ENCODE measurements at places on chromosomes 3 and 15.

DNA sequence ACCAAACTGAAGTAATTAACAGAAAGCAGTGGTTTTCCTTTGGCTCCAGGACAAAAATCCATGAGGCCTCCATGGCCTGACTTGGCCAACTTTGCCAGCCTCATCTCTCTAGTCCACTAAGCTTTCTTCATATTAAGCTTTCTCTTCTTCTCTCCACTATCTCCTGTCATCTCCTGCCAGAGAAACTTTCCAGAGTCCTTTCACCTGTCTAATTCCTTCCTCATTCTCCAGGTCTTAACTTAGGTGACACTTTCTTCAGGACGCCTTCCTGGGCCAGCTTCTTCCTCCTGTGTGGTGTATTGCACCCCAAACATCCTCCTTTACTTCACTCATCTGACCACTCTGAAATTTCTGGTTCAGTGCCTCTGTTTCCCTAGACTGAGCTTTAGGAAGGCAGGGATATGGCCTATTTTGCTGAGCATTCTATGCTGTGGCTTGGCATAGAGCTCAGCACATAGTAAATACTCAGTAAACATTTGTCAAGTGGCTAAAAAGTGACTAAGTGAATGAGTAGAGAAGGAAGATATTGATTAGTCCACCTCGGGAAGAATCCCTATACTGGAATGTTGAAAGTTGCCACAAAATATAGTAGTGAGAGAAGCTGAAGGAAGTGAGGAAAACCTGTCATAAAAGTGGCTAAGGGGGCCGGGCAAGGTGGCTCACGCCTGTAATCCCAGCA, 34.6 kb upstream of the IGF2BP2 start:
- DNase-seq: no peak

DNA sequence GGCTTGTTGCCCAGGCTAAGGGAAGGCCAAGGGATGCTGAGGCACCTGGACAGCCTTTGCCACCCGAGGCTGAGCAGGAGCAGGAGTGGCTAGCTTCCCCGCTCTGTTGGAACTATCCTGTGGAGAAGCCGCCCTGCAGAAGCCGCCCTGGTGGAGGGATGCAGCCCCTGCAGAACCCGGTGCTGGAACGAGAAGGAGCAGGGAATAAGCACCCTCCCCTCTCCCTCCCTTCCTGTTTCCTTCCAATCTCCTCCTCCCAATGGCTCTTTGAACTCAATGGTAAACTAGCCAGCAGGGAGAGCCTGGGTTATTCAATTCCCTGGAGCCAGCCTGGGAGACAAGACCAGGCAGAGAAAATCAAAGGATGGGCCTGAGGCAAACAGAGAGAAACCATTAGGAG, 11.8 kb upstream of the HRG start:
- DNase-seq: no peak

DNA sequence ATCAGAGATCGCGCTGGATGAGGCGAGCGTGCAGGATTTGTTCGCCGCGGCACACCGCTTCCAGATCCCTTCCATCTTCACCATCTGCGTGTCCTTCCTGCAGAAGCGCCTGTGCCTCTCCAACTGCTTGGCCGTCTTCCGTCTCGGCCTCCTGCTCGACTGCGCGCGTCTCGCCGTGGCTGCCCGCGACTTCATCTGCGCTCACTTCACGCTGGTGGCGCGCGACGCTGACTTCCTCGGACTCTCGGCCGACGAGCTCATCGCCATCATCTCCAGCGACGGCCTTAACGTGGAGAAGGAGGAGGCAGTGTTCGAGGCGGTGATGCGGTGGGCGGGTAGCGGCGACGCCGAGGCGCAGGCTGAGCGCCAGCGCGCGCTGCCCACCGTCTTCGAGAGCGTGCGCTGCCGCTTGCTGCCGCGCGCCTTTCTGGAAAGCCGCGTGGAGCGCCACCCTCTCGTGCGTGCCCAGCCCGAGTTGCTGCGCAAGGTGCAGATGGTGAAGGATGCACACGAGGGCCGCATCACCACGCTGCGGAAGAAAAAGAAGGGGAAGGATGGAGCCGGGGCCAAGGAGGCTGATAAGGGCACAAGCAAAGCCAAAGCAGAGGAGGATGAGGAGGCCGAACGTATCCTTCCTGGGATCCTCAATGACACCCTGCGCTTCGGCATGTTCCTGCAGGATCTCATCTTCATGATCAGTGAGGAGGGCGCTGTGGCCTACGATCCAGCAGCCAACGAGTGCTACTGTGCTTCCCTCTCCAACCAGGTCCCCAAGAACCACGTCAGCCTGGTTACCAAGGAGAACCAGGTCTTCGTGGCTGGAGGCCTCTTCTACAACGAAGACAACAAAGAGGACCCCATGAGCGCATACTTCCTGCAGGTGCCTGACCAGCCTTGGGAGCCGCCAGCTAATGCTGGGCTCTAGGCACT, 819 bp downstream of the KLHL40 start:
- DNase-seq: no peak

DNA sequence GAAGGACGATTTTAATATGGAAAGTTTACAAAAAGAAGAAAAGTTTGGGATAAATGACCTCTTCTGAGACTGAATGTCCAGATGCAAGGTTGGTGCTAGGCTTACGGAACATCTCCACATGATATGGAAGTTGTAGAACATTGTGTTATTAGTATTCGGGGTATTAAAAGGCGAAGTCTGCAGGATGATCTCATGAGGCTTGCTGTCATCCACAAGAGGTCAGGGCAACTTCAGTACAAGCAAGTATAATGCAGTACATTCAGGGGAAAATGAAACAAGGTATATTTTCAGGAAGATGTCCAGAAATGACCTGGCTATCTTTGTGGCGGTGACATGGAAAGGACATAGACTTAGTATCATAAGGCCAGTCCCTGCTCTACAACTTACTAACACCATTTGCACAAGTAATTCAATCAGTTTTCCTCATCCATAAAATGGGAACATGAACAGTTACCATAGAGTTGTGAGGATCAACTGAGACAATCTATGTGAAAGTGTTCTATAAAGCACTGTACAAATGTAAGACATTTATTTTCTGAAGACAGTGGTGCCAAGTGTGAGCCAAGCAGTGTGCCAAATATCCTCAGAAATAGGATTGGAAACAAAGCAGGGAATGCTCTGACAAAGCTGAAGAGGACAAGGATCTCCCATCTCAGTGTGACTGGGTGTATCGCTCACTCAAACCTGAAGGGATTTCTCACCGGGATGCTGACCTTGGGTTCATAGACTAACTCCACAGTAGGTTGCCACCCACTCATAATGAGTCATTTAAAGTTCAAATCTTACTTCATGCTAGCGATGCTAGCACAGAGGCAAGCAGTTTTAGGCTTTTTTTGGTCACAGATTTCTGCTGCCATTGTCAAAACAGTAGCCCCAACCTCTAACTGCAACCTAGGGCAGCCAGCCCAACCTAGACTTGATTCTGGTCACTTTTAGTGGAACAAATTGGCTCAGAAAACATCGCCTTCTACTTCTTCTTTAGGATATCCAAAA, 118.3 kb downstream of the TIGIT start:
- no peak for DNase-seq

- no peak for DNase-seq
Measured at GRCh38 chr3:37520907-37521341, 340.8 kb upstream of the CTDSPL start.

DNA sequence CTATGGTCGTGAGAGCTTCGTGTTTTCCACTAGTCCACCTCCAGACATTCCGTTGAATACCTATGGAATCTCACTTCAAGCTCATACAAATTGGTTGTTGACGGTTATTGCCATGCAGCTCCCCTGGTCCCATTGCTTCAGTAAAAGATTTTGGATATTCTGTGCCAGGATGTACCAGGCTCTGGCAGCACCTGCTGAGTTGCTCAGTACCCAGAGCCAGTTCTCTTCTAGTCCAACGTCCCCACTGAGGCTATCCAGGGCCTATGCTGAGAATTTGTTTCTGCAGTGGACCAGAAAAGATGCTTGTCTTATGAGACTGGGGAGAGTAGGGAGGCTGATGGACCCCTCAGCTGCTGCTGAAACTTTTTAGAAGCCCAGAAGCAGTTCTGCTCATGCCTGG, 278.9 kb downstream of the FEZF2 start:
- no peak for DNase-seq

GRCh38 chr15:26738996-26739395, 33.9 kb downstream of the GABRB3 start:
- DNase-seq: no peak

- no peak for DNase-seq
Measured at GRCh38 chr3:27141668-27142067, 227.5 kb downstream of the NEK10 start.

GRCh38 chr3:87900061-87900460, 158.7 kb downstream of the CGGBP1 start:
- DNase-seq: no peak

- no peak for DNase-seq
Measured at GRCh38 chr3:49469037-49469935, 781 bp upstream of the DAG1 start.

GRCh38 chr15:40106203-40107161, 2.2 kb downstream of the BMF start:
- DNase-seq: no peak

GRCh38 chr3:177978946-177979345, 557.3 kb upstream of the KCNMB2 start:
- no peak for DNase-seq

GRCh38 chr3:143287403-143287802, 167.8 kb downstream of the CHST2 start:
- DNase-seq: no peak

GRCh38 chr15:66323312-66323928, 30.1 kb downstream of the DIS3L start:
- DNase-seq: no peak

- DNase-seq: no peak
Measured at GRCh38 chr15:65369651-65370050, 8.2 kb downstream of the IGDCC3 start.

DNA sequence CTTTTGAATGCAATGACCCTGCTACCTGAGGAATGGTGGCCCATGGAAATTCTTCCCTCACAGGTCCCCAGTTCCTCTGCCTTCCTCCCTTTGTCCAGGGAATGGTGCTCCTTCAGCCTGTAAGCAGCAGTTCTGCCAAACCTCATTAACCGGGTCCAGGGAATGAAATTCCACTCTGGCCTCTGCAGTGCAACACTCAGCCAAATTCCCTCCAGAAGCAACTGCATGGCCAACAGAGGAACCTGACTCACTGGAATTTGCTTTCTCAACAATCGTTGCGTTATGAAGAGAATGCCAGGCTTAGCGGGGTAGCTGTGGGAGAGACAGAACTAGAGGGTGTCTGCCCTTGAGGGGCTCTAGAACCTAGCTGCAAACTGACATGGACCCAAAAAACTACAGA, 449.4 kb upstream of the PROK2 start:
- no peak for DNase-seq

- DNase-seq: no peak
Measured at GRCh38 chr3:141708367-141708766, 29.7 kb upstream of the RNF7 start.

DNA sequence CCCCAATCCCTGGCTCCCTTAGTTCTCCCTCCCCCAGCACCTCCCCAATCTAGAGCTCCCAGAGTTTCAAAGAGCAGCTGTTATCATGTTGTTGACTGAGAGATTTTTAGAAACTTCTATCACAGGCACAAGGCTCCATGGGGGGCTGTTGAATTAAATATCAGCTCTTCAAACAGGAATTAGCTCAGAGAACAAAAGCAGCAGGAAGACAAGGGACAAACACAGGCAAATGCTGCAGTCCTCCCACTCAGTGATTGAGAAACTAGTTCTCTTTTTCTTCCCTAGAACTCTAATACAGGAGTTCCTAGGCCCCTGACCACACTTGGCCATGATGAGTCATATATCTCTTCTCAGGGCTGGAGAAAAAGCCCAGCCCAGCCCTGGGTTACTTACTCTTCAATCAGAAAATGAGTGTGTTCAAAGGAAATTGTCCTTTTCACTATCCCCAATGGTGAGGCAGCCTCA, 262.1 kb downstream of the IGSF11 start:
- DNase-seq: no peak

- DNase-seq: no peak
Measured at GRCh38 chr3:144351011-144351410, 379.4 kb downstream of the DIPK2A start.

DNA sequence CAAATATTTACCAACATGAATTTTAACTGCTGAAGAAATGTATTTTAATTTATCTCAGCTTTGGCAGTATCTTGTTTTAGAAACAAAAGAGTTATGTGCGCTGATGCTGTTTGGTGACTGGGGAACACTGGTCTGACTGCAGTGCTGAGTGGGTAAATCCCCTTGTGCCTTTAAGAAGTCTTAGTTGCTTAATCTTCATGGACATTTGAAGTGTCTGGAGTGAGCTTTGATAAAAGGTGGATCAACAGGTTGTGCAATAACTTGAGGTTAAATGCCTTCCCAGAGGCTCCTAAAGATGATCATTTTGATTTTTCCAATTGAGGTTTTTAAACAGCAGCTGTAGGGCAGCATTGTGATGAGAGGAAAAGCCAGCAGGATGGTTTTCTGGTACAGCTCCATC, 68.7 kb downstream of the TP63 start:
- no peak for DNase-seq

- no peak for DNase-seq
Measured at GRCh38 chr15:50232791-50233190, 32.7 kb downstream of the HDC start.

GRCh38 chr3:12965999-12966846, 107.0 kb downstream of the IQSEC1 start:
- DNase-seq: no peak

DNA sequence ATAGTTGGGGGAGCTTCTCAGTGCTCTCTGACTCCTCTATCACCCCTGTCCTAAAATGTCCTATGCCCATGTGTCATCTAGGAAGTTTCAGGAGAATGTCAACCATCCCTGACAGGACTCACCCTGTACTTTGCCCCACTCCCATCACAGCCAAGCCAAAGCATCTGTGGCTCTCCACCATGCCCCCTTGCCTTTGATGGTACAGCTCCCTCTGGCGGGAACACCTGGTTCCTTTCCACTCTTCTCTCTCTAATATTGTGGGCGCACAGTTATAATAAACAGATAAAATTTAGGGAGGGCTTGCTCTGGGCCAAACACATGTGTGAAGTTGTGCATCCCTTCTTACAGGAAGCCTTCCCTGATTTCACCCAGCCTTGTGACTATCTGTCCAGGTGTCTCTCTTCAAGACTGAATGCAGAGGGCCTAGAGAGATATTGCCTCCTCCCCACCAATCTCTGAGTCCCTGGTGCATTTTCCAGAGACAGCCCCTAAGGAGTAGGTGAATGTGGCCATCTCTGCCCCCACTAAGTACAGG, 62.8 kb downstream of the ISG20 start:
- no peak for DNase-seq

DNA sequence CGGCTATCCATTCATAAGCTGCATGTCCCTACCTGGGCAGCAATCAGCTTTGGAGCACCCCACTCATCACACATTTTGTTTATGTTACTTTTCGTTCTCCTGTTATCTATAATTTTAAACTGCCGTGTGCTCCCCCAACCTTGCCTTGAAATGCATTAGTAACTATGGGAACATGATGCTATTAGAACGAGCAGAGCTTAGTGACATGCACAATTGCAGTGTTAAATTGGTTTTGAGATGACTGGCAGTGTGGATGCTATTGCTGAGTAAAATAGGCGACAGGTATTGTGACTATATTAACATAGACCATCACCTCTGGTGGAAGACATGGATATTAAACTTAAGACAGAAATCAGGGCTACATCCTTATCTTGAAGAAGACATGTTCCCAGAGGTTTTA, 191.6 kb downstream of the KCNAB1 start:
- DNase-seq: no peak

- no peak for DNase-seq
Measured at GRCh38 chr3:151955356-151955755, 81.9 kb downstream of the SUCNR1 start.

- DNase-seq: no peak
Measured at GRCh38 chr15:79529157-79529785, 97.1 kb downstream of the MINAR1 start.

GRCh38 chr15:52052066-52052935, 33.3 kb downstream of the MAPK6 start:
- DNase-seq: no peak

All from NCI-H446 treated with DMSO at 0.1 percent for 48 hours (cell line).